Amniotic epithelial cell (primary cell): ENCODE measurements at places on chromosomes 7 and 10.

DNA sequence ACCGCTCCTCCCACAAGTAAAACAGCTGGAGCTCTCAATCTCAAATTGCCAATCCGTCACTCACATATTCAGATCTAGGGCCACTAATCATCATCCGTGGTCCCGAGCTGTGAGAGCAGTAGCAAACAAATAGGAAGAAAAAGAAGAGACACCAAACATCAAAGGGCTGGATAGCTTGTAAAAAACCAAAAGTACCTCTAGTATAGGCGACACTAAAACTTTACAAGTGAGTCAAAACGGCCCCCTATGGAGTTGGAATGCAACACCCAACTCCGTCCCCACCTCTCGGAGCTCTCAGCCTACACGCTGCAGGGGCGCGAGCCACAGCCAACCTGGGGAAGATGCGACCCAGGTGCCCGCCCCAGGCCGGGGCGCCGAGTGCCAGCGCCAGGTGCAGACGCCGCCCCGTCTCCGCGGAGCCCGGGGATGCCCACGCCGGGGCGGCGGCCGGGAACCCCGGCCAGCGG lies 581 bp downstream of the FAM3C start:
- DNase-seq, result no peak

DNA sequence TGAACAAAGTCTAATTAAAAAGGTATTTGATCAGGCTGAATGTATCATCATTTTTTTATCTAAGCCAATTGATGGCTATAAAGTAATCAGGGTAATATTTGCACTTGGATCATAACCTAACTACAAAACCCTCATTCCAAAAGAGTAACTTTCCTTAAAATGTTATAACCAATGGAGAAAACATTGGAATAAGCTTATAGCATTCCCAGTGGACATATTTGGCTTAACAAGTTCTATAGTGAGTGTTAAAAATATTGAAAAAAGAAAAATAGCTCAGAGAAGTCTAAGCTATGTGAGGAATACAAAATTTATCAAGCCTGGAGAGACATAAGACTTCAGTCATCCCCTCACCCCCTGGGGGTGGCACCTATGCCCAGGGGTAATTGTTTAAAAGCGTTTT lies 358.8 kb downstream of the LRRTM3 start:
- no peak for DNase-seq

- DNase-seq, result no peak
Observed at GRCh38 chr10:110443239-110444003, 54.3 kb upstream of the DUSP5 start.

- no peak for DNase-seq
Observed at GRCh38 chr10:99859585-99859984, 77.1 kb downstream of the ABCC2 start.

DNA sequence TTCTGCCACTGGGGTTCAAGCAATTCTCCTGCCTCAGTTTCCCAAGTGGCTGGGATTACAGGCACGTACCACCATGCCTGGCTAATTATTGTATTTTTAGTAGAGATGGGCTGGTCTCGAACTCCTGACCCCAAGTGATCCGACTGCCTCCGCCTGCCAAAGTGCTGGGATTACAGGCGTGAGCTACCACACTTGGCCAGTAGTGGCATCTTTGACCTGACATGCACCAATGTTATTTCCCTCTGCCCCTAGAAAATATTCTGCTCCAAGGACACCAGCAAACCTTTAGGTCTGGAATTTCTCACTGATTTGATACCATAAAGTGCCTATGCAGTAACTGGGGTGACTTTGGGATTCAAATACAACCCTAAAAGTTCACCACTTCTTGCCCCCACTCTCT lies 179.4 kb downstream of the ARID5B start:
- DNase-seq, result no peak

- peak; percentile 78 for DNase-seq
Observed at GRCh38 chr10:13839430-13839990, 252.7 kb downstream of the PRPF18 start.

DNA sequence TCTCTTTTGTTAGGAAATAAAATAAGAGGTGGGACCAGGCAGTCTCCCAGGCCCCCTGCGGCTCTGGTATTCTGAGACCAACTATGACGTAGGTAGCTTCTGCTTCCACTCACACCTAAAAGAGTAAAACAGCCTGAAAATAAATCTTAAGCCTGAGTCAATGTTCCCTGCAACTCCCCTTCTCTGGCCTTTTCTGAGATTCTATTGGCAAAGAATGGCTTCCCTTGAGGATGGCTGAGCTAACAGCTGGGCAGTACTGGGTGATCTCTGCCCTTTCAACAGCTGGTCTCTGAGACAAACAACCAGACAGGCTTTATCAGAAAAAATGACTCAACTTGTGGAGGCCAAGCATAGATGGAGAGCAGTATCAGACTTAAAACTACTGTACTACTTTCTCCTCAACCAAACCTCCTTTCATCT lies 58.7 kb downstream of the CREB3L2 start:
- DNase-seq, result peak; percentile 99

GRCh38 chr7:151431768-151432311 lies 8.1 kb downstream of the CRYGN start:
- DNase-seq, result no peak

DNA sequence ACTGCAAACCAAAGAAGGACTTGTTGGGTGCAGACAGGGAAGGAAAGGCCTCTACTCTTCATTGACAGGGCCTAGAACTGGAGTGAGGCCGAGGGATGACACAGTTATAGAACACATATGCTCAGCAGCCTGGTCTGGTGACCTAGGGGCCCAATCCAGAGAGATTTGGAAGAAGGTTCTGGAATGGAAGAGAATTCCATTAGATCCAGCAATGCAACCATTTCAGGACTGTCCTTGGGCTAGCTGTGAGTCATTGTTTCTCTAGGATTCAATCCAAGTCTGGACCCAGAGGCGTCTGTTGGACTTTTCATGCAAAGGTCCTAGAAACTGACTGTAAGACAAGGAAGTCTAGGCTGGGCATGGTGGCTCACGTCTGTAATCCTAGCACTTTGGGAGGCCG lies 59.2 kb downstream of the WIPF3 start:
- peak; percentile 61 for DNase-seq

DNA sequence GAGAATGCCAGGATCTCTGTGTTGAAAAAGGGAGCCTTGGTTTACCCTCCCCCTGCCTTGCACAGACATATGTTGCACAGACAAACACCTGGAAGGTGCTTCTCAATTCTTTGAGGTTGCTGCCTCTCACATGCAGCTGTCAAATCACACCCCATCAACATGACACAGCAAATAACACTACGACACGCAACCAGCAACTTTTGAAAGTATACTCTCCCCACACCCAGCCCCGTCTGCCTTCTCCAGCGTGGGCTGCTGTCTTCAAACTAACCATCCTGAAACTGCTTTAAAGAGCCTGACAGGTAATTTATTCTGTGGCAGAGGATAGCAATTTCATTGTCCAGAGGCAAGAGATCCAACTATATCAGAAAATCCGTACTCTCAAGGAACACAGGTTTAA lies 136.1 kb downstream of the PLXNA4 start:
- no peak for DNase-seq

GRCh38 chr10:113000442-113000841 lies 50.4 kb downstream of the TCF7L2 start:
- no peak for DNase-seq

DNA sequence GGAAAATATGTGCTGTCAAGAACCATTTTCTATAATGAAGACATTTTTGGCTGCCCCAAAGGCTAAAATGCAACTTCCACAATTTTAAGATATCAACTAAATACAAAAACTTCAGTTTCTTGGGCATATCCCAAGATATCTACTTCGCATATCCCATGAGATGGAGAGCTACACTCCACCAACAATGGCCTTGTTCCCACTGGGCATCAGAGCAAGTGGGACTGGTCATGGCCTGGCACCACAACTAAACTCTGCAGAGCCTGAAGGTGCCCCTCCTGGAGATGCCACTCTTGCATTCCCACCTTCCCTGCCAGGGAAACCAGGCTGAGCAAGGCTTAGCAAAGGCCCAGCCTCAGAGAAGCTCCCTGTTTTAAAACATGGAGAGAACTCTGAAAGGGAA lies 75.8 kb upstream of the LRRC17 start:
- DNase-seq, result no peak

- DNase-seq, result no peak
Observed at GRCh38 chr10:67621834-67622233, 74.2 kb downstream of the CTNNA3 start.

DNA sequence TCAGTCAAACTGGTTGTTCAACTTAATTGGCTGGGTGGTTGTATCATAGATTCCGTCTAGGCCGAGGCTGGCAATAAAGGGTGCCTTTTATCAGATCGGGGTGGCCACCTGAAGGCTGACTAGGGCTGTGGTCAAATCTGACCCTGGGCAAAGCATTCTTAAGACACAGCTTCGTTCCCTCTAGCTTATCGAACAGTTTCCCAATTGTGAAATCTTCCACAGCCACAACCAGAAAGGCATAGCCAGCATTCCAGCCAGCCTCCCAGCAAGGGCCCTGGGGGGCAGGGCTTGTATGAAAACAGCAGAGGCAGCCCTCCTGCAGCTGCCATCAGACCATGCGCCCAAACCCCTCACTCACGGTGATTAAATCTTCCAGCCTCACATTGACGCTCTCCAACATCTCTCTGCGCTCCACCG lies 42.5 kb upstream of the TMEM213 start:
- peak; percentile 65 for DNase-seq

GRCh38 chr10:117477211-117477947 lies 65.2 kb upstream of the EMX2 start:
- no peak for DNase-seq

GRCh38 chr7:157116762-157117161 lies 22.0 kb upstream of the UBE3C start:
- DNase-seq, result no peak

DNA sequence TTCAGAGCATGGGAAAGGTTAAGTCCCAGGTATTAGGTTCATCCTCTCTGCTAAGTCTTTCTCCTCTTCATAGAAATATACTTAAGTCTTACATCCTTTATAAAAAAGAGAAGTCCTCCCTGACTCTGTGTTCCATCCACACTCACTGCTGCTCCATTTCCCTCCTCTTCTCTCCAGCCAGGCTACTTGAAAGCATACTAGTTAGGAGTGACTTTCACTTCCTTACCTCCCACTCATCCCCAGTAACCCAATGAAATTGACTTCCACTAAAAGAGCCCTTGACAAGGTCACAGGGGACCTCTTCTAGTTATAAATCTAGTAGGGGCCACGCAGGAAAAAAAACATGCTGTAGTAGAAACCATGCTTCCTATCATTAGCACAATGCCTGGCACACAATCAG lies 133.1 kb upstream of the AGK start:
- no peak for DNase-seq

- DNase-seq, result peak; percentile 54
Observed at GRCh38 chr7:33757563-33758165, 147.7 kb upstream of the BMPER start.

- no peak for DNase-seq
Observed at GRCh38 chr10:43943818-43944360, 295.2 kb upstream of the ZNF32 start.

DNA sequence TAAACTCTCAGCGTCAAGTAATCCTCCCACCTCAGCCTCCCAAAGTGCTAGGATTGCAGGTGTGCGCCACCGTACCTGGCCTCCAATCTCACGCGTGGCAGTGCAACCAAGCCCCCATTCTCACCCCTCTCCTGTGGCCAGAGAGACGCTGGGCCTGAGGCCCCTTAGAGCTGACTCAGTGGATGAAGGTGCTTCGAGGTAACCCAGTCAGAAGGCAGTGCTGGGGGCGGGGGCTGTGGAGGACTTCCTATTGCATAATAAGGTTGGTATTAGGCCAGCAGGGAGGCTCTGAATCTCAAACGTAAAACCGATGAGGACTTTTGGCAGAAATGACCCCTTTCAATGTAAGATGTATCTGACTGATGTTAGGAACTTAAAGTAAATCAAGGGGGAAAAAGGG lies 229.3 kb downstream of the USP6NL start:
- DNase-seq, result no peak

DNA sequence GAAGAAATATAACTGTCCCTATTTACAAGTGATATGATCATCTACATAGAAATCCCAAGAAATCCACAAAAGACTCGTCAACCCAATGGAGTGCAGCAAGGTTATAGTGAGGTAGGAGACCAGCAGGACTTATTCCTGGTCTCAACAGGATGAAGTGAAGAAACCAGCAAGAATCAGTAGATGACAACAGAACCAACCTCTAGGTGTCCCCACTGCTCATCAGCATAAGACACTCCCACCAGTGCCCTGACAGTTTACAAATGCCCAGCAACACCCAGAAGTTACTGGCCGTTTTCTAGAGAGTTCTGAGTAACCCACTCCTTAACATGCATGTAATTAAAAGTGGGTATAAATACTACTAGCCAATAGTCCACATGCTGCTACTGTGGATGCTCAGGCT lies 470.5 kb upstream of the LRRTM3 start:
- peak; percentile 21 for DNase-seq

DNA sequence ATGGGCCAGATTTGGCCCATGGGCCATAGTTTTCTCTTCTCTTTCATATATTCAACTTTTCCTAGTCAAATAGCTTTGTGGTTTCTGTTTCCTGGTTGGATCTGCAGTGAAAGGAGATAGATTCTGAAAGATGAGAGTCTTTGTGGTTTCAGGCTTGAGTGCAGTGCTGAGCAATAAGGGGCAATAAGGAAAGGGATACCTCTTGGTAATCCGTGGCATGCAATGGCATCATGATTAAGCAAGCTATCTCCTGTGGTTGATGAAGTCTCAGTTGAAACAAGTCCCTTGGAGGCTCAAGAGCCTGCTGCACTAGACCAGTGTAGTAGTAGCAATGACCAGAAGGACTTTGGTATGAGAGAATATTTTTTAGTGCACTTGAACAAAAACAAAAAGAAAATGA lies 187.7 kb upstream of the CNTNAP2 start:
- no peak for DNase-seq

DNA sequence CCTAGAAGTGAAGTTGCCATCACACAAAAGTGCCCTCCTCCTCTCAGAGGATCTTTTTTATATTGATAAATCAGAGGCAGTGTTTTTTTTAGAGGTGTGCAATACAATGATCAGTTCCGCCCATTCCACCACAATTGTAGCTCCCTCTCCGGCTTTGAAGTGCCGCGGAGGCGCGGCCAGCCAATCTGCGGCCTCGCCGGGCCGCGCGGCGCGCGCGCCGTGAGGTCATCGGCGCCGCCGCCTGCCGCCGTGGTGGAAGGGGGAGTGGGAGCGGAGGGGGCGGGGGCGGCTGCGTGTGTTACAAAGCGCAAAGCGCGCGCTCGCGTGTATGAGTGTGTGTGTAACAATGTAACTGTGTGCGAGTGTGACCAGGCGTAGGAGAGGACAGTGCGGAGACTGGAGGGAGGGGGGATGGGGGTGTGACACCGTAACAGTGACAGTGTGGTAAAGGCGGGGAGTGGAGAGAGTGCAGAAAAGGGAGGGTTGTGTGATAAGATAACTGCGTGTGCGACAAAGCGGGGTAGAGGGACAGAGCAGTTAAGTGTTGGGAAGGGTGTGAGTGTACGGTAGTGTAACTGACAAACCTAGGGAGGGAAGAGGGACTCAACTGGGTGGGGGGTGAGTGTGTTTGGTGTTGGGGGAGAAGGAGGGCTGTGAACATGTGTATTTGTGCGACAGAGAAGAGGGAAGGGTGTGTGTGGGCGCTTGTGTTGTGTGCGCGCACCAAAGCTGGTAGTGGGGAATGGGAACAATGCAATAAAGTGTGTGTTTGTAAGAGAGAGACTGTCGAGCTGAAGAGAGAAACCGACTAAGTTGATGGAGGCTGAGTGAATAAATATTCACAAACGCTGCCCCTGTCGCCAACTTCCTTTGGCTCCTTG lies at the start of gene SP8:
TSS of gene SP8 (minus strand) at position 108 of the 881 bp plus-strand sequence. CDS start at position 20, 88 bp downstream.
- peak; percentile 13 for DNase-seq
